SIG-M5 (cell line): ENCODE measurements at places on chromosomes 3 and 15.

DNA sequence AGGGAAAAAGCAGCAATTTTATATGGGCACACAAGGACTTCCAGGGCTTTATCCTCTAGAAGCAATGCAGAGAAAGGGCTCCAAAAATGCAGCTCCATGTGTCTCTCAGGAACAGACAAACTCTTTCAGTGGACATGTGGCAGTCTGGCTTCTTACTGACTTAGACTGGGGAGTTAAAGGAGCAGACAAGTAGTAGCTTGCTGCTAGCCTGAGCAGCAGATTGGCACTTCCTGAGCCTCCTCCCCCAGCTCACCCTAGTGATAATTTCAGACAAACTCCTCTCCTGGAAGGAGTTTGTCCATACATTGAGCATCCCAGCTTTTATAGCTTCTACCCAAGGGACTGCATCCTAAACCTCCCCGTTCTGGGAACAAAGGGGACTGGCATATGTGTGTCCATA, 101.7 kb upstream of the MANF start:
- DNase-seq: no peak

DNA sequence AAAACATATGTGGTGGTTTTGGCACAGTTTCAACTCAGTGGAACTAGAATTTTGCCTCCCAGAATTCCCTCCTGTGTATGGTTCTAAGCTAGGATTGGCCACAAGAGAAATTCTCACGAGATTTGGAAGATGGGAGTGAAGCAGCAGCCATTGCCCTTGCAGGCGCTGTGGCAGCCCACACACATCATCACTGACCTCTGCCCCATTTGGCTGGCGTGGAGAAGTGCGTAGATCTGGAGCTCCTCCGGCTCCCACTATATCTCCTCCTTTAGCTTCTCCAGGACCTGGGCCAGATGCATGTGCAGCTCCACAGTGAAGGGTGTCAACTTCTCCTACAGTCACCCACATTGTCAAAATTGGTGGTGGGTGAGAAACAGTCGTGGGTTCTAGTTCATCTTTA, 199.6 kb downstream of the EFHB start:
- no peak for DNase-seq

GRCh38 chr15:40511472-40512133, 40.8 kb downstream of the CHST14 start:
- DNase-seq: no peak

GRCh38 chr3:61438253-61439121, 122.9 kb upstream of the PTPRG start:
- DNase-seq: no peak

GRCh38 chr15:40440743-40441564, at the start of gene BAHD1:
TSS of gene BAHD1 (plus strand) at chr15:40440953. CDS start at chr15:40458465, 17,512 bp downstream.
- DNase-seq: peak; percentile 27

GRCh38 chr15:70281811-70282307, 184.1 kb upstream of the TLE3 start:
- DNase-seq: no peak

DNA sequence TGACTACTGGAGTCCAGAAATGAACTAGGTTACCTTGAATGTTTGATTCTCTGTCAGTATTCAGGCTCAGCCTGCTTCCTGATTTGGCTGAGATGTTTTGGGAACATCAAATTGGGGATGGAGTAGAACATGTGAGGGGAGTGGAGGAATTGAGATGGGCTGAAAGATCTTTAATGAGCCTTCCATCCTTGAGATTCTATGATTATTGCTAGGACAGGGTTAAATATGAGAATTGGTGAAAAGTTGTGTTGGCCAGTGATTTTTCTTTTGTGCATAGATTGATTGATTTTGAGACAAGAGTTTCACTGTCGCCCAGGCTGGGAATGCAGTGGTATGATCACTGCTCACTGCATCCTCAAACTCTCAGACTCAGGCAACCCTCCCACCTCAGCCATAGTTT, 32.4 kb downstream of the IQGAP1 start:
- DNase-seq: no peak

DNA sequence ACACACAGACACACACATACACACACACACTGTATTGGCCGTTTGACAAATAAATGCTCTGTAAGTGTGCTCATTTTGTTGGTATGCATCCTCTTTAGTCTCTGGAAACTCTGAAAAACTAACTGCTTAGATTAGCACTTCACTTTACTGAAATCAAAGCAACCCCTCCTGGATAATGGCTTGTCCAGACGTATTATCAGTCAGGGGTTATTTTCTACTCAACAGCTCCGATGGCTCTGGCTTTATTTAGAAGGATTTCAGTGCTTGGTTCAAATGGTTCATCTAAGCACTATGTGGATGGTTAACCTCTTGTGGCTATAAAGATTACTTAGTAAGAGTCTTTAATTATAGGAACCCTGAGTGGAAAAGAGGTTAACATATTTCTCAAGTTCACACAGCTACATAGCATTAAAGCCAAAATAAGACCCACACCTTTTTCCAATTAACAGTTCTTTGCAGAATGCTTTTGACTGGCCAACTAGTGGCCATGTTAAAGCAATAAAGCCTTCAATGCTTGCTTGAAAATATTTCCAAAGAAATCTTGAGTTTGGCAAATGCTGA, 516.1 kb upstream of the NAALADL2 start:
- no peak for DNase-seq

DNA sequence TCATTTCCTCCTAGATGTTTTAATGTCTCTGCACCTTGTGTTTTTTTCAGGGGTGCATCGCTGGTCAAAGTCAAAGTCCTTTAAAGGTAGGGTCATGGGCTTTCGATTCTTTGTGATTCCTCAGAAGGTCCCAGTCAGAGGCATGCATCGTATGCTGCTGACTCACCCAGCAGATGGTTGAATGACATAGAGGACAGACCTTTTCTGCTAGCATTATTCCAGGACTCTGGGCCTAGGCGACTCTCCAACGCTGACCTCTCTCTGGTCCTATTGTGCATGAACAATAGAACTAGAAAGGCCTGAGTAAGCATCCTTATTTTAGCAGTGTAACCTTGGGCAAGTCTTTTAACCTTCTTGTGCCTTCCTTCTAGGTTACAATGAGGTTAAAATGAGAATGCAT, 75.9 kb downstream of the DGKG start:
- DNase-seq: no peak

DNA sequence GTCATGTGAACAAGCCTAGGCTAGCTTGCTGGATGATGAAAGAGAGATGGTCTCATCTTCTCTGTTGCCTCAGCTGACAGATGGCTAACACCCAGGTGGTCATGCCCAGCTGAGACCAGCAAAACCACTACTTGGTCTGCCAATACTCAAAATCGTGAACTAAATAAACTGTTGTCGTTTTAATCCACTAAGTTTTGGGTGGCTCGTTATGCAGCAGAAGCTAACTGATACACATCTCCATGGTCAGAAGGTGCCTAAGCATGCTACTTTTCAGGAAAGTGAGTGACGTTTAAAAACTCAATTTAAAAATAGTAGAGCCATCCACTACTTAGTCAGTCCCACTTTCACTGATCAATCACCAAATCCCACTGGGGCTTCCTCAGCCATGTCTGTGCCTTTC, 52.8 kb downstream of the CCR4 start:
- no peak for DNase-seq

- no peak for DNase-seq
Observed at GRCh38 chr15:36622197-36622795, 42.9 kb downstream of the CDIN1 start.

- DNase-seq: no peak
Observed at GRCh38 chr3:99330924-99331532, 307.4 kb upstream of the COL8A1 start.

DNA sequence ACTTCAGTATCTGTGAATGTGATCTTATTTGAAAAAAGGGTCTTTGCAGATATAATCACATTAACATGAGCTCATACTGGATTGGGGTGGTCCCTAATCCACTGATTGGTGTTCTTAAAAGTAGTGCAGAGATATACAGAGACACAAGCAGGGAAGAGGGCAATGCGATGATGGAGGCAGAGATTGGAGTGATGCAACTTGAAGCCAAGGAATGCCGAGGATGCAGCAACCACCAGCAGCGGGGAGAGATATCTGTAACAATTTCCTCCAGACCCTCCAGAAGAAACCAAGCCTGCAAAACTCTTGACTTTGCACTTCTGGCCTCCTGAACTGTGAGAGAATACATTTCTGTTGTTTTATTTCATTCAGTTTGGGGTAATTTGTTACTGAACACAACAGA, 171.0 kb upstream of the MBNL1 start:
- no peak for DNase-seq

GRCh38 chr3:120820748-120821147, 78.2 kb downstream of the GTF2E1 start:
- no peak for DNase-seq

DNA sequence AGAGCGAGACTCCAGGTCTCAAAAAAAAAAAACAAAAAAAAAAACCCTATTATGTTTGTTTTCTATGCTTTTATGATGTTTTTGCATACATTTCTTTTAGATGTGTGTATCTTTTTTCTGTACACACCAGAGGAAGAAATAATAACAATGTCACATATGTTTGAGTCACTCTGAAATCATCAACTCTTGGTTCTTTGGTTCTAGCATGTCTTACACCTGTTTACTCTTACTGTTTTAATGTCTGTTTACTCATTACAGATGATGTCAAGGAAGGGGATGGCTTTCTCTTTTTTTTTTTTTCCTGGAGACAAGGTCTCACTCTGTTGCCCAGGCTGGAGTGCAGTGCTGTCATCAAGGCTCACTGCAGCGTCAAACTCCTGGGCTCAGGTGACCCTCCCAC, 24.1 kb downstream of the RHOA start:
- DNase-seq: no peak

DNA sequence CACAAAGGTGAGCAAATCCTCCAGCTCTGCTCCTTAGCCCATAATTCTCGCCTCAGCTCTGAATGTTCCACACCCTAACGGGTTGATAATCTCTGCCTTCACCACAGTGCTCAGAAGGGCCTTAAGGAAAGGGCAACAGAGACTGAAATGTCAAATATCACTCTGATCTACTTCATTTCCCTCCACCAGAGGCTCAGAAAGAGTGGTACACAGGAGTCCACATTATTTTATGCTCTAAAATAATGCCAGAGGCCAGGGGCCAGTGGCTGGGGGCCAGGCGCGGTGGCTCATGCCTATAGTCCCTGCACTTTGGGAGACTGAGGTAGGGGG, 72.2 kb downstream of the MB21D2 start:
- no peak for DNase-seq

GRCh38 chr3:185677146-185677829, 91.2 kb downstream of the SENP2 start:
- no peak for DNase-seq

DNA sequence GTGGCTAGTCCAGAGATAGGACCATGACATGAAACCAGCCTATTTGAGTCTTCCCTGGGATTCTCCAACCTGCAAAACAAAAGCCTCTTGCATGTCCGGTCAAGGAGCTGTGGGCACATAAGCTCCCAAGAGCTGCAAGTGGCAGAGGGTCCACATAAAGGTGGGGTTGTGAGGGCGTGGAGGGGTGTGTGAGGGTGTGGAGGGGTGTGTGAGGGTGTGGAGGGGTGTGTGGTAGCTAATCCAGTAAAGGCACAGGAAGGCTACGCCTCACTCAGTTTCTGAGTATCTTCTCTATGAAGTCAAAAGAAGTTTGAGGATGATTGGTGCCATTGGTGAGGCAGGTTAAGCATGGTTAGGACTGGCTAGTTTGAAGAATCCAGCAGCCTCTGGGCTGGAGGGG, 259.4 kb upstream of the NSMCE3 start:
- DNase-seq: no peak

GRCh38 chr15:25710184-25710583, 152.9 kb downstream of the ATP10A start:
- no peak for DNase-seq

DNA sequence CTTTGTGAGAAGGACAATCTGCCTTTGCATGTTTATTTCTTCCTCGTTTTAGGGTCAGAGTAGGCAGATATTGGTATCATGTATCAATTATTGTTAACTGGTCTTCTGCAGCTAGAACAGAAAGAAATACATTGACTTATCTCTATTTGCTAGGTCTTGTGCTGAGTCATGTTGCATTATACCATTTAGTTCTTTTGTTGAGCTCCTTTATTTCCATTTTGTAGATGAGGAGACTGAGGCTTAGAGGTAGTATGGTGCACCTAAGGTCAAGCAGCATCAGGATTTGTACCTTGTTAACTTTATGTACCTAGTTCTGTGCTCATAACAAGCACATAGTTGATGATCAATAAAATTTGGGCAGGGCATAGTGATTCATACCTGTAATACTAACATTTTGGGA, 182.6 kb downstream of the ITPR1 start:
- DNase-seq: no peak

GRCh38 chr15:38905632-38906031, 341.0 kb upstream of the RASGRP1 start:
- DNase-seq: no peak

- DNase-seq: no peak
Observed at GRCh38 chr15:96264351-96264798, 66.1 kb upstream of the NR2F2 start.

DNA sequence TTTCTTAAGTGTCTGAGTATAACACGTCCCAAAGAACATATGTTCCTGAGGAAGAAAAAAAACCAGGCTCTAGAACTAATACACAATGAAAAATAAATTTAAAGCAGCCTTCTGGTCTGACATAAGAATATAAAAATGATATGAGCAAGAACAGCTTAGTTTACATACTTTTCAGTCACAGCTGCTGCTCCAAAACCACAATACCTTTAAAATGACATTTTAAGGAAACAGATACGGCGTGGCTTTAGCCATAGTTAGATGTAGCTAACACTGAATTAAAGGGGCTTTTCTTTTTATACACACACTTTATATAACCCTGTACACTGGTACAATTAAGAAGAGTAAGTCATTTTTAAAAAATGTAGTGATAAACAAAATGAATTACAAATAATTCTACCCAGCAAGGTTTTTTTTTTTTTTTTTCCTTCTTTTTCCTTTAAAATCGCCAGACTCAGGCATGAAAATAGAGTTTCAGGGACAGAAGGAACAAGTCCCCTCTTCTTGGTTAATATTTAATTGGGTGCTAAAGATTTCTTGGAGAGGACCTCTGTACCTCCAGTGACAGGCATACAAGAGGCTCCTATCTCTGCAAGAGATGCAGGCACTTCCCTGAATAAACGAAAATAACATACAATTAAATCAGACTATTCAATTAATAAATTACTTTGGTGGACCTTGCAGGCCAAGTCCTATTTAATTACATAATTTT, 265.6 kb downstream of the FOXP1 start:
- no peak for DNase-seq

GRCh38 chr15:68378595-68378994, 53.4 kb downstream of the ITGA11 start:
- no peak for DNase-seq

GRCh38 chr3:146024260-146024659, 136.7 kb downstream of the PLOD2 start:
- DNase-seq: no peak

DNA sequence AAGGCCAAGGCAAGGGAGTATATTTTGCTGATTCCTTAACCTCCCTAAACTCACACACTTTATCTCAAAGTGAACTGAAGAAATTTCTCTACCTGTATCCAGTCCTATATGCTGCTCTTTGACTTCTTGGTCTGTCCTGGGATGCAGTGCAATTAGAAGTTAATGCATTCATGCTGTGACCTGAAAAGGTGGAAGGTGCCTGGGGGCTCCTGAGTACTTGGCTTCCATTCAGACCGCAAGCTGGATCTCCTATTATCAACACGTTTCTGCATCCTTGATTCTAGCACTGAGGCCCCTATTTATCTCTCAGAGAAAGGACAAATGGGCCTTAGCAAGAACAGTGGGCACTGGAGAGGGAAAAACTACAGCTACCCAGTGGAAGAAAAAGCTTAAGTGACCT, 17.7 kb upstream of the CADPS start:
- DNase-seq: no peak

GRCh38 chr3:83946554-83946953, 1012.2 kb upstream of the CADM2 start:
- DNase-seq: no peak
